ENCODE measurements at places on chromosomes 3 and 15.

DNA sequence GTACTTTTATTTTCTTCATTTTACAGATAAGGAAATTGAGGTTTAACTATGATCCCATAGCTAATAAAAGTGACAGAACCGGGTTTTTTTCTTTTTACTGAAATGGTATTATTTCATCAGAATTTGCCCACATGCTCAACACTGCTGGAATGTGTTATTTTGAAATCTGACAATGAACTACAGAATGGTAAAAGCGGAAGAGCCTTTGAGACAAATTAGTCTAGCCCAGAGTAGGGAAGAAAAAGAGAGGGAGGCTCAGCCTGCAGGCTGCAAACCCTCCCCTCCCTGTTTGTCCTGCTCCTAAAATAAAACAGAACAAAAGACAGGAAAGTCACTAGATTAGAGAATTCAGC lies 100.3 kb upstream of the LIPC start:
- DNase-seq = no peak

DNA sequence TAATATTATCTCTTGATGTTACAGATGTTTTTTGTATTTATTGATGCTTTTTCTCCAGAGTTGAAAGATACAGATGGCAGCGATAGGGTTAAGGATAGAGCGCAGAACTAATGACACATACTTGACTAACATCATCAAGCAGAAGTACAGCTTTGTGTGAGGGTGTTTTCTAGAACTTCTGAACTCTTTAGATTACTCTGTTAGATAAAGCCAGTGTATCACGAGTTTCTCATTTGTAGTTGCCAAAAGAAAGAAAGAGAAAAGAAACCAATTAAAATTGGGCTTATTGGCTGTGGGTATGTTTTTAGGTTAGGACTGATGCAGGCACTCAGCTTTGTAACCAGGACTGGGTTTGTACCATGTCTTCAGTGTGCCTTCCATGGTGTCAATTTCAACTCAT lies 6.6 kb upstream of the GPR171 start:
- DNase-seq = no peak

DNA sequence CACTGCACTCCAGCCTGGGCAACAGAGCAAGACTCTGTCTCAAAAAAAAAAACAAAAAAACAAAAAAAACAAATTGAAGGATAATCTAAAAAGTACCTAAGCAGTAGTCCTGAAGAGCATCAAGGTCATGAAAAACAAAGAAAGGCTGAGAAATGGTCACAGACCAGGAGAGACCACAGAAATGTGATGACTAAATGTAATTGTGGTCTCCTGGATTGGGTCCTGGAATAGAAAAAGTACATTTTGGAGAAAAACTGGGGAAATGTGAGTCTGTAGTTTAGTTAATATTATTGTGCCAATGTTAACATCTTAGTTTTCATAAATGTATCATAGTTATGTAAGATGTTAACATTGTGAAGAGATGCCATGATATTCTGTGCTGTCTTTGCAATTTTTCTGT lies 267.5 kb upstream of the NR2E3 start:
- no peak for DNase-seq

- DNase-seq = no peak
These were observed 32.4 kb downstream of the GJD2 start for GRCh38 chr15:34722439-34722836.

DNA sequence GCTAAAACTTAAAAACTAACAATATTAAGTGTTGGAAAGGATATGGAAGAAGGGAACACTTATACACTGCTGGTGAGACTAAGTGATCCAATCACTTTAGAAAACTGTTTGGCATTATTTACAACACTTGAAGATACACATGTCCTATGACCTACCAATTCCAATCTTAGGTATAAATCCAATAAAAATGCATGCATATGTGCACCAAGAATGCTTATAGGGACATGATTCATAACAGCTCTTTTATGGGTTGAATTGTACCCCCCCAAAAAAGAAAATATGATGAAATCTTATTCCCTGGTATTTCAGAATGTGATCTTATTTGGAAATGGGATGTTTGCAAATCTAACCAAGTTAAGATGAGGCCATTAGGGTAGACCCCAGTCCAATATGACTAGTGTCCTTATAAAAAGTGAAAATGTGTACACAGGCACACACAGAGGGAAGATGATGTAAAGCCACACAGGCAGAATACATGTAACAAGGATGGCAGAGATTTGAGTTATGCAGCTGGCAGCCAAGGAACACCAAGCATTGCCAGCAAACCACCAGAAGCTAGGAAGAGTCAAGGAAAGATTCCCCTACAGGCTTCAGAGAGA lies 15.3 kb downstream of the CCR8 start:
- no peak for DNase-seq

GRCh38 chr15:68175526-68175925 lies 29.6 kb downstream of the CALML4 start:
- DNase-seq = no peak

- DNase-seq = no peak
These were observed 8.2 kb downstream of the RBPMS2 start for GRCh38 chr15:64767203-64767602.

- no peak for DNase-seq
These were observed 469.3 kb upstream of the CDIN1 start for GRCh38 chr15:36109943-36110658.

DNA sequence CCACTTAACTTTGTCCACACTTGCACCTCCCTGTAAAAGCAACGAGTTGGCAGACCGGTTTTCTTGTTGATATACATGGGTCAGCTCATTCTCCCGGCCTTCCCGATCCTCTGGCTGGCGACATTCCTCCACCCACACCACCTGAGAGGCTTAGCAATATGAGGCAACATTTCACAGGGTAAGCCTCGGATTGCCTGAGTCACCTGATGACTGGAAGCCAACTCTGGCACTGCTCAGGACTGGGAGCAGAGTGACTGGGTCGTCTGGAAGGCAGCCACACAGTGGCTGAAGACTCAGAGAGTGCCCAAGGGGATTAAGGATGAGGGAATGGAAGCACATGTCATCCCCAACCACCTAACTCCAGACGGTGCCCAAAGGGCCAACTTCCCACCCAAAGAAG lies 9.8 kb downstream of the HOMER2 start:
- DNase-seq = no peak

GRCh38 chr3:182596676-182597410 lies 196.5 kb upstream of the ATP11B start:
- peak; percentile 69 for DNase-seq

GRCh38 chr3:123479891-123480290 lies 31.0 kb upstream of the ADCY5 start:
- DNase-seq = no peak

- no peak for DNase-seq
These were observed 56.1 kb upstream of the UBE2E1 start for GRCh38 chr3:23749609-23750008.

DNA sequence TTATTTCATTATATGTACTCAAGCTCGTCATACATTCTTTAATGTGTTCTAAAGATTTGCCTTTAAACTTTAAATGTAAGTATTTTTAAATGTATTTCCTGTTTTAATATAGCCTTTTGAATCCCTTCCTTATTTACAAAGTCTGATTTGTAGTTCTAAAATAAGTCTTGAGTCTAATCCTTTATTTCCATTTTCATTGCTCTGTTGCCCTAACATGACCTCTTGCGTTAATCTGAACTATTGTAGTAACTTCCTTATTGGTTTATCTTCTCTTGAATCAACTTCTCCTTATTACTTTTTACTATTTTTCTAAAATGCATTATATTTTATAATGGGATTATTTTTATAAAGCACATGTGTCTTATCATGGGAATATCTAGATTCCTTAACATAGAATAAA lies 24.0 kb downstream of the KNL1 start:
- DNase-seq = no peak

DNA sequence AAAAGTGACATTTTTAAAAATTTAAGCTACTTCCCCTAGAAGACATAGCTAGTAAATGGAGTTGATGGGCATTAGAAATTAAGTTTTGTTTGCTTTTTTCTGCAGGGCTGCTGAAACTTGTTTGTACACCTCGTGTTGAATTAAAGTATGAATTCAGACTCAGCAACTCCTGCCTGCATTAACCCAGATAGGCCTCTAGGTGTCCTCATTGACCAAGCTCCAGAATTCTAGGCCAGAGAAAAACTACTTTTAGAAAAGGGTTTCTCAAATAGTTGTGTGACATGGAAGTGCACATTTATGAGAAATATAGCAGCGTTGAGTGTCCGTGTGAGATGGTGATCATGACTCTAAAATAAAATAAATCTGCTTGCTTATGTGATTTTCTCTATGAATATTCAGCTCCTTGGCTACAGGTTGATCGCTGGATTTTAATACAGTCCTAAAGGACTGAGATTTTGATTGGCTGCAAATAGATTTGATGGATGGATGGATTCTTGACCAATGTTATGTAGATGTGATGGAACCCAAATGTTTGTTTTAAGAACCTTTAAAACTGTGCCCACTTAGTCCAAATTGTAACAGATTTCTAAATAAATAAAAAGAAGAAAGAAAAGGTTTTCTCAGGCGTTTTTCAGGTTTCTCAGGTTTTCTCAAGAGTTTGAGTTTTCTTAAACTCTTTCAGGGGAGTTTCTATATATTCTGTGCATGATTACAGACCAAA lies 39.4 kb upstream of the LMOD3 start:
- DNase-seq = no peak

DNA sequence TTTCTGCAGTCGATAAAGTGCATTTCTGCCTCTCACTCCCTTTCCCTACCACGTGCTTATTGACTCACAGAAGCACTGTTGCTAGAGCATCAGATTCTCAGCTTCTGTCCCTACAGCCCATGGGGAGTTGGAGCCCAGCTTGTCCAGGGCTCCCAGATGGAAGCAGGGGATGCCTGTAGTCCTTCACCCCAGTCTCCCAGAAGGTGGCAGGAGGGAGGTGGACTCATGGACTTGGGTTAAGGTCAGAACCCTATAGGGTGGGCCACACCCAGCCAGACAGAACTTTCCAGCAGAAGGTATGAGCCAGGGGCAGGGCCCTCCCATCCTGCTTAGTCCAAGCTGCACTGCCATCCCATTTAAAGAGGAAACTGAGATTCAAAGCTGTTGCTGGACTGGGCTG lies 33.1 kb upstream of the SEMA3F start:
- DNase-seq = no peak

- no peak for DNase-seq
These were observed 63.9 kb downstream of the CERS3 start for GRCh38 chr15:100464888-100465287.

GRCh38 chr15:78103406-78104118 lies 11.2 kb downstream of the SH2D7 start:
- no peak for DNase-seq

GRCh38 chr3:144424606-144425005 lies 453.0 kb downstream of the DIPK2A start:
- no peak for DNase-seq

DNA sequence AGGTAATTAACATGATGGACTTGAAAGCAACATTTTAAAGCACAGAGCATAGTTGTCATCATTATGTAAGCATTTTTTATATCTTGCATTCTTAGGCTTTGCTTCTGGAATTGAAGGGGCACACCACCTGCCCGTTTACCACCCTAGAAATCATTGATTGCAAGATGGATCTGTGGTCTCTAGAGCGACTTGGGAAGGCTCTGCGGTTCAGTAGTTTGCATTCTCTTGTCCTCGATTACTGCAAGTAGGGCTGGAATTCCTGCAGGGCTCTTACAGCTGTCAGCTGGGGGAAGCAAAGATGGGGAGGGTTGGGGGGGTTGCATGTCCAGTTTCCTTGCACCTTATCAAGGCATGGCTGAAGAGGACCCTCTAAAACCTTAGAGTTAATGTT lies 56.7 kb upstream of the RNF7 start:
- DNase-seq = no peak

DNA sequence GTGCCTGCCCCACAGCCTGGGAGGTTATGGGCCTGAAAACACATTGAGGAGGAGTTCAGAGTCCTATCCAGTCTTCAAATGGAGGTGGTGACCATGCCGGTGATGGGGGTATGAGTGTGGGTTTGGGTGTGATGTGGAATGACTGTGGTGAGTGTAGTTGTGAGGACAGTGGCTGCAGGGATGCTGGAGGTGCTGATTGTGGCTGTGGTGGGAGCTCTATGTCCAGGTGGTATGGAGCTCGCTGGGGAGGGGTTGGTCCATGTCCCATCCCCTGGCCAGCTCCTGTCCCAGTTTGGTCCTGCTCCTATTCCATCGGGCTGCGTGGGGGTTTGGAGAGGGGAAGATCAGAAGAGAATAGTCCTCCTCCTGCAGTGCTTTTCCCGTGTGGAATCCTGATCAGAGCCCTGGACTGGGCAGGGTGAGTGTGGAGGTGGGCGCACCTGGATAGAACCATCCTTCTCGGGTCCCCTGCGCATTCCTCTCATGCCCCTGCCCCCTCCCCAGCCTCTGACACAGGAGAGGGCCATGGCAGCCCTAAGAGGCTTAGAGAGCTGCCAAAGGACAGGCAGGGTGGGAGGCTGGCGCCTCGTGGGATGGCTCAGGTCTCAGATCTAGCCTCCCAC lies 23.0 kb upstream of the GOLGA6C start:
- no peak for DNase-seq

DNA sequence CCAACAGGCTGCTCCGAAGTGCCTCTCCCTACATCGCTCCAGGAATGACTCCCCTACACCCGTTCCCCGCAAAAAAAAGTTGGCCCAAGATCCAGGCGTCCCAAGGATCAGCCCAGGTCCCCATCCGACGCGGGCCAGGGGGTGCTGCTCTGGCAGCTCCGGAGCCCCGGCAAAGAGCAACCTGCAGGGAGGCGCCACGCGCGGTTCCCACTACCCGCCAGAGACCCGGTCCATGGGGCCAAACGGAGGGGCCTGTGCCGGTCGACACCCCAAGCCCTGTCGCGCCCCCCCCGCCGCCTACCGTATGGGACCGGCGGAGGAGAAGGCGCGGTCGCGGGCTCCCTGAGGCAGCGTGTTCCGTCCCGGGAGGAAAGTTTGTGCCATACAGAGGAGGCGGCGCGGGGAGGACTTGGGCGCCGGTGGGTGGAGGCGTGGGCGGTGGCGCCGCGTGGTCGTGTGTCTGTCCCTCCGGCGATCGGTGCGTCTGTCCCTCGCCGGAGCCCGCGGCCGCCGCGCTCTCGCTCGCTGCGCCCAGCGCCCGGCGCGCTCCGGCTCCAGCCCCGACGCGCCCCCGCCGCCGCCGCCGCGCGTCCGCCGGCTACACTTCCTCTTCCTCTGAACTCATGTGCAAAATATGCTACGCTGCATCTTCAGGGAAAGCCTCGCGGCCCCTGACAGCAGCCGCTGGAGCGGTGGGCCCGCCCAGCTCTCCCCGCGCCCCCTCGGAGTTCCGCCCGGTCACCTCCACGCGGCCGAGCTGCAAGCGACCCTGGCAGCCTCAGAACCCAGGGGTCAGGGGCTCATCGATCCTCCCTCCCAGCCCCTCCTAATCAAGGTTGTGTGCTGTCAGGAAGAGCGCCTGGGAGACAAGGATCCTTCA lies at the start of gene RFTN1:
Gene RFTN1 (minus strand): TSS at position 559 of the 880 bp plus-strand sequence. CDS start 19,830 bp downstream, outside the sequence.
- DNase-seq = peak; percentile 52

- no peak for DNase-seq
These were observed 86.2 kb downstream of the SRGAP3 start for GRCh38 chr3:9163289-9163688.

- peak; percentile 15 for DNase-seq
These were observed 224.6 kb downstream of the VPS13C start for GRCh38 chr15:61835496-61836106.

- DNase-seq = no peak
These were observed 1268.7 kb downstream of the SI start for GRCh38 chr3:163809540-163809993.

Data from NCI-H2029 (cell line).